ENCODE measurements at places on chromosomes 6 and 20.

- DNase-seq = no peak
Observed at GRCh38 chr20:10286356-10286755, 67.7 kb downstream of the SNAP25 start.

- no peak for DNase-seq
Observed at GRCh38 chr6:130848945-130849344, 21.7 kb downstream of the SMLR1 start.

DNA sequence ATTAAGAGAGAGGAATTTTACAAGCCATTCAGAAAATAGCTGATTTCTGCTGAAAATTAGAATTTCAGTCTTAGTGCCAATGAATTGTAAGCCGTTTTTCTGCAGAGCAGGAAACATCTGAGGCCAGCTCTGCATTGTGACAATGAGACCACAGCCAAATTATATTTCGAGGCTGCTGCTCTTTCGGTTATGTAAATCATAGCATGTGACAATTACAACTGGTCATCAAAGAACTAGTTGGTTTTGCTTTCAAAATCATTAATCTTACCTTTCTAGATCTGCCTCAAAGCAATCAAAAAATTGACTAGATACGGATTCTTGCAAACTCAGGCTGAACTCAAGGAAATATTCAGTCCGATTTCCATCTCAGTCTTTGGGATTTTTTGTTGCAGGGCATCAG, 33.4 kb upstream of the INSM1 start:
- no peak for DNase-seq

DNA sequence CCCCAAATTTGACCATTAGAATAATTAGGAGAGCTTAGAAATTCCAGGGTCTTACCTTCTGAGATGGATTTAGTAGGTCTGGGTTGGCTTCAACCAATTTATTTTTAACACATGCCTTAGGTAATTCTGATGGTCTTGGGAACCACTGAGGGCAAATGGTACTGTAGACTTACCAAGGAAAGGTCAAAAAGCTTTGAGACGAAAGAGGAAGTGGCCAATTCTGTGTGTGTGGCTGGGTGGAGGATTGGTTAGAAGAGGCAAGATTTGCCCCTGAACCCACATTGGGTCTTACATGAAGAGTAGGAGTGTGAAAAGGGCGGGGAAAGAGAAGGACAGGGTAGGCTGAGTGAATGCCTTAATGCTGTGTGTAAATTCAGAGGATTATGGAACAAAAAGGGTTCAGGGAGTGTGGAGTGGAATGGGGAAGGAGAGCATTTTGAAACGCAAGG, 2.7 kb downstream of the ITCH start:
- DNase-seq = no peak

DNA sequence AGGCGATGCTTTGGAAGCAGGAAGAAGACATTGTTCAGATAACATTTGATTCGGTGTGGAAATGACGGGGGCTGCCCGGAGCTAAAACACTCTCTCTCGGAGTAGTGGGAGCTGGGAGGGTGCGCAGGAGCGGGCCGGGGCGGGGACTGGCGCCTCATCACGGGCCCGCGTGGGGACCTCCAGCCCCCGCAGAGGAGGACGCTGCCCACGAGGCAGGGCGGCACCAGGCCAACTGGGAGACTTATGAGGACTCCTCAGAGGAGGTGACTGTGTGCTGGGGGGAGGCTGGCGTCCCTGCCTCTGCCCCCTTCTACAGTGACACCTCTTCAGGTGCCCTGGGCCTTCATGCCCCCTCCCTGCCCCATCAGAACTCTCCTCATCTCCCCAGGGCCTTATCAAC, 15.2 kb downstream of the DDO start:
- no peak for DNase-seq

- no peak for DNase-seq
Observed at GRCh38 chr6:143018955-143019354, 41.7 kb upstream of the AIG1 start.

Measured in retina (tissue), 1 donor.